Naive thymus-derived CD4-positive, alpha-beta T cell (primary cell): ENCODE measurements at places on chromosomes 2 and 18. TPM values are rescaled to one million over a fixed set of nuclear protein-coding genes. Genes with fewer than 3 reads are reported as not detected.

- DNase-seq = no peak
Observed at GRCh38 chr2:62383846-62384245, 122.1 kb downstream of the TMEM17 start.

DNA sequence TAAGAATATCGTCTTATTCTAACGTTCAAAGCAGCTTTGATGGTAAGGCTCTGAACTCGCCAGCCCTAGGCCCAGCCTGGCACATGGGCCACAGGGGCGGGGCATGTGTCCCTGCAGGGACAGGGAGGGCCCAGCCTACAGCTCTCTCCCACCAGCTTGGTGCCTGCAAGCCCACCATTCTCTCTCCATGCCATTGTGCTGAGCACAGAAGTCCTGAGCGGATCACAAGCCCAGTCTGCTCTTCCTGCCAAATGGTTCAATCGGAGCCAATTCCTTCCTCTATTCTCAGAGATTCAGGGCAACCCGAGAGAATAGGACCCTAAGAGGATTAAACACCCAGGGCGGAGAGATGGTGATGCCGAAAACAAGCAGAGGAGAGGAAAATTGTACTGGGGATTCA, 50.3 kb upstream of the APCDD1 start:
- no peak for DNase-seq

- DNase-seq = no peak
Observed at GRCh38 chr18:8933714-8934284, 168.7 kb upstream of the NDUFV2 start.

GRCh38 chr2:66170744-66171330, 264.1 kb upstream of the MEIS1 start:
- DNase-seq = no peak

DNA sequence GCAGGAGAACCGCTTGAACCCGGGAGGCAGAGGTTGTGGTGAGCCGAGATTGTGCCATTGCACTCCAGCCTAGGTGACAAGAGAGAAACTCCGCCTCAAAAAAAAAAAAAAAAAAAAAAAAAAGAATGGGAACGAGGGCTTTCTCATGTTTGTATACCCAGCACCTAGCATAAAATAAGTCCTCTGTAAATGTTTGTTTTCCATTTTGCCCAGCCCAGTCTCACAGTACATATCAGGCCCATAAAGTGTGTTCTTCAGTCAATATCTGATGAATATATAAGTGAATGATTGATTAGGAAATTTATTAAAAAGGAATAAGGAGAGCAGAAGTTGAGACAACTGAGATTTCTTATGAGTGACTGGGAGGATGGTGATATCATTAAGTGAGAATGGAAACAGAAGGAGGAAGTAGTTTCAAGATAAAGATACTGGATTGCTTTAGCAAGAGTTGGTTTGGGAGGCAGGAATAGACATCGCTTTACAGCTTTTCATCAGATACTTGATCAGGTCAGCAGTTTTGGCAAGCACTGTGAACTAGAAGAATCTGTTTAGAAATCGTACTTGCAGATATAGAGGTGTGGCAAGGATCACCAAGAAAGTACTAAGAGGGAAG, 327.5 kb downstream of the KIAA1328 start:
- no peak for DNase-seq

MFSD2B gene
- not detected for total RNA-seq

- DNase-seq = no peak
Observed at GRCh38 chr2:62458671-62459081, 47.3 kb downstream of the TMEM17 start.

DNA sequence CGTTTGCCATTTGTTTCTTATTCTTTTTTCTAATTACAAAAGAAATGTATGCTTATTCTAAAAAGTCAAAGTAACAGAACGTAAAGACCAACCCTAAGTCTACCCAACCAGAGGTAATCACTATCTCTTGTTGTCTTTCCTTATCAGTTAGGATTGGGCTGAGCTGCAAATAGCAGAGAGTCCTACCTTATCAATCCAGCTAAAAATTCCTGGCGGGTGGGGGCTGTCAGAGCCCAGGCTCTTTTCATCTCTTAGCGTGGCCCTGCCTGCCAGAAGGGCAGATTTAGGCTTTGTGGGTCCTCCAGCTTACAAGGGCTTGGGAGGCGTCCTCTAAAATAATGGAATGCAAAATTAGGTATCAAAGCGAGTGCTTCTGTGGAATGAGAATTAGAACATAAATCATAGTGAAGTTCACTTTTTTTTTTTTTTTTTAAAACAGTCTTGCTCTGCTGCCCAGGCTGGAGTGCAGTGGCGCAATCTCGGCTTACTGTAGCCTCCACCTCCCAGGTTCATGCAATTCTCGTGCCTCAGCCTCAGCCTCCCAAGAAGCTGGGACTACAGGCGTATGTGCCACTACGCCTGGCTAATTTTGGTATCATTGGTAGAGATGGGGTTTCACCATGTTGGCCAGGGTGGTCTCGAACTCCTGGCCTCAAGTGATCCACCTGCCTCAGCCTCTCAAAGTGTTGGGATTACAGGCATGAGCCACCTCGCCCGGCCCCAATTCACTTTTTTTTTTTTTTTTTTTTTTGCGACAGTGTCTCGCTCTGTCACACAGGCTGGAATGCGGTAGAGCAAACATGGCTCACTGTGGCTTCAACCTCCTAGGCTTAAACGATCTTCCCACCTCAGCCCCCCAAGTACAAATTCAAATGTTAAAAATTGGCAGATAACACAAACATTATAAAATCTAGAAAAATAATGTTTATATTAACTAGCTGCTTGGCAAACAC, 57.4 kb upstream of the B3GNT7 start:
- no peak for DNase-seq

TTC27 gene
- total RNA-seq = 18.5 TPM

DNA sequence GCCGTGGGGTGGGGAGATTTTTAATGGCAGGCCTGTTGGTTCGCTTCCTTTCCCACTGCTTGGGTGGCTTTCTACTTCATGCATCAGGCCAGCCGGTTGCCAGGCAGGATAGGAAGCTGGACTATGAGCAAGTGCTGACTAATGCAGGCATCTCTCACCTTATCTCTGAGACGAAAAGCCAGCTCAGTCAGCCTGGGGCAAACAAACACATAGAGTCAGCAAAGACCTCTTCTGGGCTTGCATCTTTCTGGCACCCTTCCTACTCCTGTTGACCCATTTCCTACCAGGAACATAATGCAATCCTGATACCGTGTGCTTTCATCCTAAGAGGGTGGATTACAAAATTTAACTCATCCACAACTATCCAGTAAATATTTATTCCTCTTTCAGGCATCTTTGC, 416.6 kb upstream of the MEX3C start:
- no peak for DNase-seq

GRCh38 chr2:145753966-145754365, 1234.0 kb upstream of the ZEB2 start:
- DNase-seq = no peak
